ENCODE measurements at places on chromosomes 6 and 20. TPM values are rescaled to one million over a fixed set of nuclear protein-coding genes. Genes with fewer than 3 reads are reported as not detected.

DNA sequence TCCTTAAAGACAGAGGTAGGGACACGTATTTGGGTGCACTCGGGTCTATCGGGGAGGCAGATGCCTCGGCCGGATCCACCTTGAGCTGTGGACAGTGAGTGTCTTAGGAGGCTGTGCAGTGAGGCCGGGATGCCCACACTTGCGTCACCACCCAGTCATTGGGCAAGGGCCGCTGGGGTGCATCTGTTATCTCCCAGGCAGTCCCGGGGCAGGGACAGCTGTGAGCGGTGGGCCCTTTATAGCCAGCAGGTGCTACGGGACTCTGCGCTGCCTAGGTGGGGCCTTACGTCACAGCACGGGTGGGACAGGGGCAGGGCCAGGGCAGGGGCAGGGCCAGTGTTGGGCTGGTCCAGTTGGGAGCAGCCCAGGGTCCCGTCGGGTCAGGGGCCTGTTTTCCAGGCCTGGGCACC is 689 bp upstream of the COL20A1 start:
- no peak for DNase-seq

DNA sequence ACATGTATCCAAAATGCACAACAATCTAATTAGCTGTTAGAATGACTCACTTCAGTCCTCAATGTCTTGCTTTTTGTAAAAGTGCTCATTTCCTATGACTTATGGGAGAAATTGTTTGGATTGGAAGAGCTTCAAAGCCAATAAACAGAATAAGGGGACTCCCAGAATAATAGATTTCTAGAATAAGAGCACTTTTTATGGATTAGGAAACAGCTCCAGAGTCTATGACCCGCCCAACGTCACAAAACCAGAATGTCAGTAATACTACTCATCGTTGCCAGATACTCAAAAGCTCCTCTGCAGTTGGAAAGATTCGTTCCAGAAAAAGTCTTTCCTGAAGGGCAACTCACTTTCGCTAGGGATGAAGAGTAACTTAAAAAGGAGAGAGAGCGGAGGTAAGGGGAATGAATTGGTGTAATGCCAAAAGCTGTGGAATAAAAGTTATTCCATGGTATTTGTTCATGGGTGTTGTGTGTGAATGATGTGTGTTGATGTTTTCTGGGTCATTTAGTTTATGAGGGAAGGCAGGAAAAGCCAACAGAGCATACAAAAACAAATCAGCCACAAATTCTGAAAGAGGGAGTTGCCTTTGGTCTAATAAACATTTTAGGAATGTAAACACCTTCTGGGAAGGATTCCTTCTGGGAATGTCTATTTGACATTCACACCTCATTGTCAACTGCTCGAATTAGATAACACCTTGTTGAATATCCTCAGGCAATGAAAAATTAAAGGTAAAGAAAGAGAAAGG is 64.6 kb downstream of the SYNE1 start:
- DNase-seq = no peak

The OPRM1 gene
- not detected for total RNA-seq

DNA sequence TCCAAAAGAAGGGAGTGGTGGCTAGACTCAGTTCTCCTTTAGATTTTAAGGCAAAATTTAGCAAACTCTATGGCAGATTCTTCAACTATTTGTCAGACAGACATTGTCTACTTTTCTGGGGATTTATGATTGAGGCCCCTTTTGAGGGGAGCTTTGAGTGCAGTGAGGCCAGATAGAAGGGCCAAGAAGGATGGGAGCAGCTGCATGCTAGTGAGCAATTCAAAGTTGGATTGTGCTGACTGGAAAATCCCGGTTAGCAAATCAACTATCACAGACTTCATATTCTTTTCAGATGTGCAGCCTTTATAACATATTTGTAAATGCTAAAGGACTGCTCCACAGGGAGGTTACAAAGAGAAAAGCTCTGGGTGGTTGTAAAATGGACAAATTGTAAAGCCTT is 35.0 kb upstream of the ESR1 start:
- no peak for DNase-seq

The MMS22L gene
- total RNA-seq = 12.9 TPM

DNA sequence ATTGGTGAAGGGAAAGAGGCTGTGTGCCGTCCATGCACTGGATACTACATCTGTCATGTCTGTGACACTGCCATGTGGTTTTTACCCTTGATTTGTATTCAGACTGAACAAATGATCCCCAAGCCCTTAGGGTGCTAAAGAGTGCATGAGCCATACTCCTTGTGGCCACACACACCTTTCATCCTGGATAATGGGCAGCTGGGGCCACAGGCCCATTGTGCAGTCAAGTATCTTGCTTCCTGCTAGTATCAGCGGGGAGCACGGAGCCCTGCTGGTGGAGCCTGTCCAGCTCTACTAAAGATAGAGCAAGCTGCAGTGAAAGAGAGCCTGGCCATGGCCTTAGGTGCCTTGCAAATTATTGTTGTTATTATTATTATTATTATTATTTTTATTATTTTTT is 75.1 kb downstream of the SLX4IP start:
- no peak for DNase-seq

The UTRN gene
- total RNA-seq = 324 TPM
